ENCODE measurements at places on chromosomes 11 and 22.

GRCh38 chr11:44030996-44031395 lies 16.8 kb upstream of the ACCSL start:
- no peak for DNase-seq

DNA sequence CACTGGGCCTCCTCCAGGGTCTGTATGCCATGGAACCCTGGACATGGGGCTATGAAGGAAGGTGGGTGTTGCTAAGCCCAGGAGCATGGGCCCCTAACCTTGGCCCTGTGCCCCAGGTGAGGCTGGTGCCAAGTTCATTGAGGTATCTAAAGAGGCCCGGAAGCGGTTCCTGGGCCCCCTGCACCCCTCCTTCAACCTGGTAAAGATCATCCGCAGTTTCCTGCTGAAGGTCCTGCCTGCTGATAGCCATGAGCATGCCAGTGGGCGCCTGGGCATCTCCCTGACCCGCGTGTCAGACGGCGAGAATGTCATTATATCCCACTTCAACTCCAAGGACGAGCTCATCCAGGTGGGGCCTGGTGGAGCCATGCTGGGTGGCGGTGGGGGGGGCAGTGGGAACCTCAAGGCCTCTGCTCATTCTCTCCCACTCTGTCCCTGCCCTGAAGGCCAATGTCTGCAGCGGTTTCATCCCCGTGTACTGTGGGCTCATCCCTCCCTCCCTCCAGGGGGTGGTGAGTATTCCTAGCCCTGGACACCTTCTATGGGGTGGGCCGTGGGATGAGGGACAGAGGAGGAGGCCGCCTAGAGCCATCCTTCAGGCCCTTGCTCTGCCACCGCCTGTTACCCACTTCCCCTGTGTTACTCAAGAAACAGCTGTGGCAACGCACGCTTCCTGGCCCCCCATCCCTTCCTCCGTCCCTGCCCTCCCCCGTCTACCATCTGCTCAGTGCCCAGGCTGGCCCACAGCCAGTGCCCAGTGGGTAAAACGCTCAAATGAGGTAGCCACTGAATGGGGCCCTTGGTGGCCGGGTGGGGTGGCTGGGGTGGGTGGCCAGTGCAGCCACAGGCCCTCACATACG lies 3.0 kb downstream of the PNPLA2 start:
- DNase-seq: no peak

DNA sequence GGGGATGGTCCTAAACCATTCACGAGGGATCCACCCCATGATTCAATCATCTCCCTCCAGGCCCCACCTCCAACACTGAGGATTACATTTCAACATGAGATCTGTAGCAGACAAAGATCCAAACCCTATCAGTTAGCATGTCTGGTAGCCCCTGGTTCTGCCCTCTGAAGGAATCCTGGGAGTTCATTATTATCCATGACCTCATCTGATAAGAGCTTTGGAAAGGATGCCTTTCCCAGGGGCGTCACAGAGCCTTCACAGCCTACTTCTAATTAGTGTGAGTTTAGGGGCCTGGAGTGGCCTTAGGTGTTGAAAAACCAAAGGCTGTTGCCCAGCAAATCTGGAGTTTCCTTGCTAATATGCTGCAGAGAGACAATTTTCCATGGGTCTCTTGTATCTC lies 8.6 kb upstream of the EIF3M start:
- no peak for DNase-seq

- peak; percentile 97 for DNase-seq
Measured at GRCh38 chr11:57638005-57638781, 11.5 kb downstream of the YPEL4 start.

- no peak for DNase-seq
Measured at GRCh38 chr11:6440906-6441358, at the start of gene HPX. HPX (minus strand) TSS chr11:6440987; CDS start chr11:6440963, 24 bp downstream.

DNA sequence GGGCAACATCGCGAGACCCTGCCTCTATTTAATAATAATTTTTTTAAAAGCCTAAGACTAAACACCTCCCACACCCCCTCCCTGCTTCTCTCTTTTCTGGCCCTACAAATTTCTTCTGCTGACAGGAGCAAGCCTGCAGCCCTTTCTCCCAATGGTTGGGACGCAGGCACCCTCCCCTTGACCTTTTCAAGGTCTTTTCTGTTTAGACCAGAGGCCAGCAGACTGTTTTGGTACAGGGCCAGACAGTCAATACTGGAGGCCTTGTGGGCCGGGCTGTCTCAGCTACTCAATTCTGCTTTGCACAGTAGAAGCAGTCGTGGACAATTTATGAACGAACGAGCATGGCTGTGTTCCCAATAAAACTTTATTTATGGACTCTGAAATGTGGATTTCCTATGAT lies 92.3 kb downstream of the SCN3B start:
- DNase-seq: no peak

DNA sequence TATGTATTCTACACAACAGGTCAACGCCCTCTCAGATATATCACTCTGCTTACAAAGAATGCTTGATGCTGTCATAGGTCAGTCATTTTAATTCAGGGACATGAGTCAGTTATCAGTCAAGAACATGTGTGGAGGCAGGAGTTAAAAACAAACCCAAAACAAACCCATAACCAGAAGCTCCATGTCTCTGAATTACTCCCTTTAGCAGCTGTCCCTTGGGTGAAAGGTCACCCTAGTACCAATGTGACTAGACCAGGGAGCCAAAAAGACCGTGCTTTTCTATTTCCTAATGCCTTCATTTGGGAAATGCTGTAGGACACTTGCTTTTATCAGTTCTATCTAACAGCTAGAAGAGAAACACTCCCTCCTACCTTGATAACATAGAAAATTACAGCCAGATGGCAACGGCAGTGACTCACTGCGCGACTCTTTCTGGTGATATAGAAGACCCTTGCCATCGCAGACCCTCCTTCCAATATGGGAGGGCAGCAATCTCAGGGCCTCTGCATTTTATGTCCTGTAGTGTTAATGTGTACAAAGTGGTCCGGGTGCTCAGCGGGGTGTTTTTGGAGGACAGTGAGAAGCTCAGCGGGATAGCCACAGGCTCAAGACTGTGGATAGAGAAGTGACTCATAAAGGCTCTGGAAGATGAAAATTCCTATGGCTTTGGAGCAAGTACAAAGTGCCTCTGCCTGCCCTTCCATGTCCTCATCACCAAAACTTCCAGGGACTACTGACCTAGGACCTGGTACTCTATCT lies 24.8 kb downstream of the APOL5 start:
- DNase-seq: no peak

DNA sequence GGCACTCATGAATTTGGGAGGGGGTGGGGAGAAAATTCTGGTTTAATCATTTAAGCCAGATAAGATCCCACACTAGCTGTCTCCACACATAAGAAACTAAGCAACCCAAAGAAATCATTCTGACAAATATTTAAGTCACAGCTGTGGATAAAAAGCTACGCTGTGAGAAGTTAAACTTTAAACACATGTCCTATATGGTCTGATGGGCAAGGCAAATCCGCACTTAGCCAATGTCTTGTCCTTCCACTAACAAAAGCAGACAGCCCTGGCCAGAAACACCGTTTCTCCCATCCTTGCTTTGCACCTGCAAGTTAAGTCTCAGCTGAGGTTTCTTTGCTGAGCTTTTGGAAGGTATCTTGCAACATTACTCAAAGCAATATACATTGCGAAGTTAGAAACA lies 68.0 kb downstream of the ETS1 start:
- DNase-seq: no peak

DNA sequence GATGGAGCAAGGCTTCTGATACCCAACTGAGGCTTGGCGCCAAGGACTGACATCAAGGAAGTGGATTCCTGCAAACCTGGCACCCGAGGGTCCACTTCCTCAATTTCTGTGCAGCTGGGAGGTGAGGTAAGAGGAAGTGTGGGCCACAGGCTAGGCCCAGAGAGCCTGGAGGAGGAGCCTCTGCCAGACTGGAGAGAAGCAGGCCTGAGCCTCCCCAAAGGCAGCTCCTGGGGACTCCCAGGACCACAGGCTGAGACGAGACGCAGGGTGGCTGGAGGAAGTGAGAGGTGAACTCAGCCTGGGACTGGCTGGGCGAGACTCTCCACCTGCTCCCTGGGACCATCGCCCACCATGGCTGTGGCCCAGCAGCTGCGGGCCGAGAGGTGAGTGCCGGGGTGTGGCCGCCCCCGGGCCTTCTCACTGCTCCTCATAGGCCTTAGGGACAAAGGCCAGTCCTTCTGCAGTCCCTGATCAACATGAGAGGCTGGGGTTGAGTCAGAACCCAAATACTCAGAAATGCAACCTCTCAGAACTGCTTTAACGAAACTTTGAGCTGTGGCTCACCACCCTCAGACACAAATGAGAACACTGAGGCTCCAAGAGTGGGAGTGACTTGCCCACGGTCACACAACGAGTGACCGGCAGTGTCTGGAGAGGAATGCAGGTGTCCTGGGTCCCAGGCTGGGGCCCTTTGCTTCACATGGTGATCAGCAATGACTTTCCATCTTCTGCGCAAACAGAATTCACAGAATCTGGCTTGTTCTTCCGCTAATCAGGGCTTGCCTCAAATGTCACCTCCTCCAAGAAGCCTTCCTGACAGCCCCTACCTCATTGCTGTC lies at the start of gene NCF4:
Gene NCF4 (plus strand): TSS at position 186 of the 839 bp plus-strand sequence. CDS start 166 bp downstream, at position 352.
- no peak for DNase-seq

- DNase-seq: no peak
Measured at GRCh38 chr11:47268448-47269001, 1.4 kb upstream of the MADD start.

- no peak for DNase-seq
Measured at GRCh38 chr11:117037279-117037974, 60.8 kb downstream of the SIK3 start.

DNA sequence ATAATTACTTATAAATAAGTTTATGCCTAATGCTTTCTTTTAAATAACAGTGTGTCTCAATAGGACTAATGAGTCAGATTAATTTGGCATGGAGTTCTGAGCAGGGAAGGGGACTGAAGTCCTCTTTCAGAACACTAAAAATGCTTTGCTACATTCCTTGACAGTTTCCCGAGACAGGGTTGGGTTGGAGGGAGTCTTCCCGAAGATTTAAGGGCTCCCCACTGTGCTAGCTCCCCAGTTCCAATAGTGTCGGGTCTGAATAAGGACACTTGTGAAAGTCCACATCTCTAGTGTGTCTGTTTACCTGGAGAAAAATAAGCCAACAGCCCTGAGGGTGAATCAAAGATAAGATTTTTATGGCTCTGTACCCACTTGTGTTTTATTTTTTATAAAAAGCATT lies 41.8 kb upstream of the HSD17B12 start:
- peak; percentile 30 for DNase-seq

- no peak for DNase-seq
Measured at GRCh38 chr11:118892964-118893363, 9.3 kb downstream of the CXCR5 start.

GRCh38 chr11:44379141-44380008 lies 69.4 kb upstream of the ALX4 start:
- DNase-seq: no peak

- no peak for DNase-seq
Measured at GRCh38 chr11:92226331-92227229, 2.0 kb downstream of the FAT3 start.

DNA sequence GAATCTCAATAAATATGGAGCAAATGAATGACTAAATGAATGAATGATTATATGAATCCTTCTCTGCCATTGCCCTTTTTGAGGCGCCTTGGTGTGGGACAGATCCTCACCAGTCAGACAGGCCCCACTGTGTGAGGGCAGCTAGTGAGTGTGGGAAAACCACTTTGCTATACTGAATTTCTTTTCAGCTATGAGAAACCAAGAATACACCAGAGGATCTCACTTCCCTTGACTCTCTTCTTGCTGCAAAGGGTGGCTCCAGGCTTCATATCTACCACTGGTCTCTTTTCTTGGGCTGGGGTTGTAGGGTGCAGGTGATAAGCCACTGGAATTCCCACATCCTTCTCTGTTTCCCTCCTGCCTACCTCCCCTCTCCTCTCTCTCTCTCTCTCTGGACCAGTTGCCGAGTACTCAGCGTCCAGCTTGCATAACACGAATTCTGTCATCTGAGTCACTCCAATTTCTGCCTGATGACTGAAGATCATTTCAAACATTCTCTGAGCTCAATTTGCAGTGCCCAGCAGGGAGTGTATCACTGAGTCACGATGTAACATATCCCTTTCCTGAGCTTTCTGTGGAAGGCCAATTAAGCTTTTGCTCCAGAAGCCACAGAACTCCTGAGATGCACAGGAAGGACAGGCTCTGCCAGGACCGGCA lies 304.3 kb upstream of the NCAM1 start:
- no peak for DNase-seq

- DNase-seq: no peak
Measured at GRCh38 chr11:66720223-66720898, 8.7 kb downstream of the SPTBN2 start.

- DNase-seq: no peak
Measured at GRCh38 chr11:17635551-17635938, 83.8 kb upstream of the MYOD1 start.

DNA sequence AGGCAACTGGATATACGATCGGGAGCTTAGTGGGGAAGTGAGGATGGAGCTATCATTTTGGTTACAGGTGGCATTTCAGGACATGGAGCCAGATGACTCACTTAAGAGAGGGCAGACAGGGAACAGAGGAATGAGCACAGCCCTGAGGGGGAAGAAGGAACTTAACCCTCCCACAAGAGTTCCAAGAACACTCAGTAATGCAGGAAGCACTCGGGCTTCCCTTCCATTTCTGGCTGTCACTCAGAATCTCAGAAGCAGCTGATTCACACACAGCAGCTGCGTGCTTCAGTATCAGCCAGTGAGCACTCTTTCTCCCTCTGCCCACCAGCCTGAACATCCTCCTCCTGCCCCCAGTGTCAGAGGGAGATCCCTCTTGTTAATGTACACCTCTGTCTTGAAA lies 34.8 kb downstream of the EFCAB6 start:
- DNase-seq: no peak

DNA sequence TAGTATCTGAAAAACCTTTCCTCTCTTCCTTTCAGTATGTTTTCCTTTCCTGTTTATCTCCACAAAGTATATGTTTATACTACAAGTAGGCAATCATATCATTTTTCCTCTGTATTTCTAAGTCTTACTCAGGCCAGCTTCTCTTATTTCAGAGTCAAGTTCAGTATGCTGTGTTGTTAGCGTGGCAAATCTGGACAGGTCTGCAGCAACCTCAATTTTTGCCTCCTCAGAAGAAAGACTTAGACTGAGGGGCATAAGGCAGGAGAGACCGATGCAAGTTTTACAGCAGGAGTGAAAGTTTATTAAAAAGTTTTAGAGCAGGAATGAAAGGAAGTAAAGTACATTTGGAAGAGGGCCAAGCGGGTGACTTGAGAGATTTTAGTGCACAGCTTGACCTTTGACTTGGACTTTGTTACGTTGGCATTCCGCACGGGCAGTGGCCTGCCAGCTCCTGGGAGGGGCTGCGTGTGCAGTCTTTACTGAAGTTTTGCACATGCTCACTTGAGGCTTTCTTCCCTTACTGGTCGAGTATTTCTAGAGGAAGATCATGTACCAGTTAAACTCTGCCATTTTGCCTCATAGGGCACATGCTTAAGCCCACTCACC lies 343.2 kb downstream of the NTM start:
- DNase-seq: no peak

- DNase-seq: no peak
Measured at GRCh38 chr11:124657904-124658303, 15.6 kb downstream of the SIAE start.

DNA sequence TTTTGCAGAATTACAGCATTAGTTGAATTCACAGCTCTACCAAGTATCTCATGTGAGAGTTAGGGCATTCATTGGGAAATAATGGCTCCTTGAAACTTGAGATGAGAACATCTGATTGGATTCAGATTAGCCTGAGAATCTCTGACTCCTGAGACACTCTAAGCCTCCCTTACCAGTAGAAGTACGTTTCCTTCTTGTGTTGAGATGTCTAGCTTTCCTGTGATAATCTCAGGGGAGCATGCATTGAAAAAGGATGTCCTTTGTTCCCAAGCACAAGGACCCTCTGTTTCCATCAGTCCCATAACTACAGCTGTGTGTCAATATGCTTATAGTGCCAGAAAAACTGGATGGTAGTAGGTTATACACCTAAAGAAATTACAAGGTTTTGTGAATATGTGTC lies 35.2 kb upstream of the RDX start:
- no peak for DNase-seq

All from NT2/D1 (cell line).